ENCODE measurements at places on chromosomes 13 and 19. TPM values are rescaled to one million over a fixed set of nuclear protein-coding genes. Genes with fewer than 3 reads are reported as not detected.

DNA sequence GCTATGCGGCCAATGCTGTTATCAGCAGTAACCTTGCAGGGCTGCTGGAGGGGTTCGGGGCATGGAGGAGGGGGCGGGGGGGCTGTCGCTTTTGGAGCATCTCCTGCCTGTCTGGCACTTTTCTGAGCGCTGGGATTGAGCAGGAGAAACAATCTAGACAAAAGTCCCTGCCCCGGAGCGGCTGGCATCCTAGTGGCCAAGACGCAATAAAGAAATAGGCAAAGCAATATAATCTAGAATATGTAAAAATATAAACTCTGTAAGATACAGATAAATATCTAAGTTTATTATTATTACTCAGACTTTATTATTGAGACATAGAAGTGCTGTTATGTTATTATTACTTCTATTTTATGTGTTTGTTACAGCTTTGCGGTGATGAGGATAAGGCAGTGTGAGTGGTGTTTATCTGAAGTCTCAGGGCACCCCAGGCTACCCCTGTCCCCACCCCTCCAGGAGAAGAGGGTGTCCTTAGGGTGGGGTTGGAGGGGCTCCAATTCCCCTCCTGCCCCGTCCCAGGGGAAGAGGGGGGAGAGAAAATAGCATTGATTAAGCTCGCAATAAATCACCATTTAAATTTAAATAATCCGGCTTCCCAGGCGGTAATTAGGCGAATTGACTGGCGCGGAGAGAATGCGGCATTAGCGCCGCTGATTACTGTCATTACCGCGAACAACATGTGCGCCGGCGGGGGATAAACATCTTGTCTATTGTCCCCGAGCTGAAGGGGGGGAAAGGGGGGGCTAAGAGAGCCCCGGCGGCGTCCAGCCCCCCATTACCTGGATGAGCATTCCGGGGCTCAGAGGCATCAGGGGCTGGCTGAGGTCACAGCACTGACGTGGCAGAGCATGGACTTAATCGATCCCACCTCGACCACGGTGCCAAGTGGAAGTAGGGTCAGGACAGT lies 3.2 kb downstream of the NPAS1 start:
- DNase-seq: no peak

GRCh38 chr13:73481886-73482445 lies 423.2 kb downstream of the KLF5 start:
- no peak for DNase-seq

Gene OR4F17
- not detected for total RNA-seq

Gene ZNF530
- total RNA-seq: 2.0 TPM

DNA sequence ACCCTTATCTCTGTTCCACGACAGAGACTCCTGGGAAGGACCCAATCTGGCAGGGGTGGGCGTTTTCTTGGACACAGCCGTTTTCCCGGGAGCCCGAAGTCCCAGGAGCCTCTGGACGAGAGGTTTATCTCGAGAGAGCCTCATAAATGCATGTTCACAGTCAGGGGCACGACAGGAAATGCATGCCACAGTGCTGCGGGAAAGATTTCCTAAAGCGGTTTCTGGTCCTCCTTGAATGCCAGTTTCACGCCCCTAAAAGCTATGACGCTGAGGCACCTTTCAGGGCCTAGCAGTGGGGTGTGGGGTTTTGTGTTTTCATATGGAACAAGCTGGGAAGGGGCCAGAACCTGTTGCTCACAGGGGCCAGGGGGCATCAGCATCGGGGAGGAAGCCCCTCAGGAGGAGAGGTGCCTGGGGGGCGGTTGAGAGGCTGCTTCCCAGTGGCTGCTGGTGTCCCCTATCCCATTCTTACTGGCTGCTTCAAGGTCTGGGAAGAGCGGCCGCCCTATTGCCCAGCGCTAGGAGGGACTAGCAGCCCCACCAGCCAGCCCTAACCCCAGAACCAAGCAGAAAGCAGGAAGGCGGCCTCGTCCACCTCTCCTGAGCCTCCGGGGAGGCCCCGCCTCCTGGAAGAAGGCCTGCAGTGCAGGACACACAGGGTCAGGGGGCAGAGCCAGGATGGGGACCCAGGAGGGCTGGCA lies 157.0 kb downstream of the KDM4B start:
- no peak for DNase-seq

DNA sequence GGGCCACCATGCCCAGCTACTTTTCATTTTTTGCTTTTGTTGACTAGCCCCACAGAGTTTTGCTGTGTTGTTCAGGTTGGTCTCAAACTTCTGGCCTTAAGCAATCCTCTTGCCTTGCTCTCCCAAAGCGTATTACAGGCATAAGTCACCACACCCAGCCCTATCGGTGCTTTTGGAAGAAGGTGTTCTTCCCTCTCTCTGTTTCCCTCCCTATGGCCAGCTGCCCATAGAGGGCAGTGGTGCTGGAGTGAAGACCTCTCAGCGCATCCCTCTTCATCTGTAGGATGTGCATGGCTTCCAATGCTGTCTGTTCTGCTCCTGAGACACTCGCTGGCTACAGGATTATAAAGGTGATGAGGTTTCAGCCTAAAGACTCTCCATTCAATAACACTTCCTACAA lies 1.3 kb upstream of the CD22 start:
- DNase-seq: no peak

GRCh38 chr13:44786756-44787155 lies 202.5 kb downstream of the NUFIP1 start:
- no peak for DNase-seq

DNA sequence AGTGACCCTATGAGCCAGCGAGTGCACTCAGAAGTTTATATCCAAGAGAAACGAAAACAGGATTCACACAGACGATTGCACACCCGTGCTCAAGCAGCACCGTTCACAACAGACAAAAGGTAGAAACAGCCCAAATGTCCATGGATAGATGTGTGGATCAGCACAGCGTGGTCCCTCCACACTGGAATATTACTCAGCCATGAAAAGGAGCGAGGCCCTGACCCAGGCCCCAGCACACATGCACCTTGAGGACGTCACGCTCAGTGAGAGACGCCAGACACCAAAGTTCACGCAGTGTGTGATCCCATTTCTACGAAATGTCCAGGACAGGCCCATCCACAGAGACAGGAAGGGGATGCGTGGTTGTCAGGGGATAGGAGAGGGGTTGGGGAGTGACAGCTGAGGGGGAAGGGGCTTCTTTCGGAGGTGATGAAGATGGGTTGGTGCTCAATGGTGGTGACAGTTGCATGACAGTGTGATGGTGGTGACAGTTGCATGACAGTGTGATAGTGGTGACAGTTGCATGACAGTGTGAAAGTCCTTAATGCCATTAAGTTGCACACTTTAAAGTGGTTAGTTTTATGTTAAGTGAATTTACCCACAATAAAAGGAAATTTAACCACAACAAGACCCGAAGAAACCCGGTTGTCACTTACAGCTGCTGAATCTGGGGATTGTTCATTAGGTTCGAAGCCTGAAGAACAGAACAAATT lies 18.9 kb upstream of the SLC39A3 start:
- no peak for DNase-seq

GRCh38 chr19:5563008-5563431 lies 4.7 kb downstream of the TINCR start:
- DNase-seq: no peak

DNA sequence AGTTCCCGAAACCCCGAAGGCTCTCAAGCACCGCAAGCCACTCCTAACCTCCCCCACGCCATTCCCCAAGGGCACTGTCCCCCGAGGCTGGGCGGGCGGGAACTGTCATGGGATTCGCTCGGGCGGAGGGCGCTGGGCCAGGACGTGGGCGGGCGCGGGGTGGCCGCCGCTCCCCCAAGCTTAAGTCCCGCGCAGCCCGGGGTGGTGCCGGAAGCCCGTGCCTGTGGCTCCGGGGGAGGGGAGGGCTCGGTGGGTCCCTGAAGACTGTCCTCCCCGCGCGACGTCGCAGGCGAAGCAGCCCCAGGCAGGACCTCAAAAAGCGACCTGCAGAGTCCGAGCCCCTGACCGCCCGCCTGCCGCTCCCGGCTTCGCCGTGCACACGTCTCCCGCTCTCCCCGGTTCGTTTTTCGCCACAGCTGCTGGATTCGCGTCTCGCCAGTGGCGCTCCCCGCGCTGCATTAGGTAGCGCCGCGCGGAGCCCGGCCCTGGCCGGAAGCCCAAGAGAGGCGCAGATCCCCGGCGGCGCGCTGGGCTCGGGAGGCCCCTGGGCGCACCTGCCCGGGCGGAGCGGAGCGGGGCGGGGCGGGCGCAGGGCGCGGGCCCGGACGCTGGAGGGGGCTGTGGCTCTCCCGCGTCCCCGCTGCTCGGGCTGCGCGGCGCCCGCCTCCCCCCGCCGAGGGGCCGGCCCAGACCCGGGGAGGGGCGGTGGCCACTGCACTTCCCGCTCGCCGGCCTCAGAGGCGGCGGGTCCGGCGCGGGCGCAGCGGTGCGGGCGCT lies at the start of gene FARP1:
Gene FARP1 (plus strand): TSS at position 715 of the 777 bp plus-strand sequence. CDS start 70,149 bp downstream, outside the sequence.
- DNase-seq: peak; percentile 83

- no peak for DNase-seq
These were observed 5.0 kb upstream of the MTIF3 start for GRCh38 chr13:27455331-27455855.

DNA sequence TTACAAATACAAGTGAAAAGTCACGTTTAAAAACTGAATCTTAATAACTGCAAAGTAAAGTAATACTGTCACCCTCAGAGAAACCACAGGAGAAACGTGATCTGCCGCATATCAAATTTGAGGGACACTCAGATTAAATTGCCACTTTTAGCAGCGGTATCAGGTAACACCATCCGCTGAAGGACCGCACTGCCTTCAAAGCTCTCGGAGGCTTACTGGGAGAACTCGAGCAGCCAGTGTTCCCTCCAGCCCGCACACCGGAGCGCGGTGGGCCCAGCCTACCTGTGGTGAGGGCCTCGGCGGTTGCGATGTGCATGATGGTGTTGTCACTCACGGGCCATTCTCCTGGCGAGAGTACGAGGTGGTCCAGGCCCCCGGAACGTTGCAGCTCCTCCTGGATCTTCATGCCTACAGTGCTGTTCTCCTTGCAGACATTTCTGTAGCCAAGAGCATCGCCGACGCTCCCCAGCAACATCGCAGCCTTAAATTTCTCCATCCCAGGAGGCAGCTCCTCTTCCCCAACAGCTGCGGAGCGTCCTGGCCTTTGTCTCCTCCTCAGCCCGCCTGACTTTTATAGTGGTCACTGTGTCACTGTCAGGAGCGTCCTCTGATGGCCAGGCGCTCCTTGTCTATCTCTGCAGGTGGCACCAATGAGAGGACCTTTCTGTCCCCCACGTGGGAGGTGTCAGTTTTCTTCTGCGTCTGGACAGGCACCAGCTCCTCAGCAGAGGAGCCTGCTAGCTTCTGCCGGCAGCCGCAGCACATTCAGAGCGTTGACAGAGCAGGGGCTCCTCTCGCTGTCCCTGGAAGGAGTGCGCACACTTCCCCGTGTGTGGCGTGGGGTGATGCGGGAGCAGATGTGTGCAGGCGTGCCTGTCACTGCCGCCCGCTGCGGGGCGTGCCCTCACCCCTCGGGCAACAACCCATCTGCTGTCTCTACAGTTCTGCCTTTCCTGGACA lies at the start of gene ADPRHL1:
Gene ADPRHL1 (minus strand): TSS at position 547 of the 960 bp plus-strand sequence. CDS start 51 bp downstream, at position 496.
- DNase-seq: no peak

GRCh38 chr19:1122972-1123363 lies 19.2 kb downstream of the GPX4 start:
- peak; percentile 78 for DNase-seq

DNA sequence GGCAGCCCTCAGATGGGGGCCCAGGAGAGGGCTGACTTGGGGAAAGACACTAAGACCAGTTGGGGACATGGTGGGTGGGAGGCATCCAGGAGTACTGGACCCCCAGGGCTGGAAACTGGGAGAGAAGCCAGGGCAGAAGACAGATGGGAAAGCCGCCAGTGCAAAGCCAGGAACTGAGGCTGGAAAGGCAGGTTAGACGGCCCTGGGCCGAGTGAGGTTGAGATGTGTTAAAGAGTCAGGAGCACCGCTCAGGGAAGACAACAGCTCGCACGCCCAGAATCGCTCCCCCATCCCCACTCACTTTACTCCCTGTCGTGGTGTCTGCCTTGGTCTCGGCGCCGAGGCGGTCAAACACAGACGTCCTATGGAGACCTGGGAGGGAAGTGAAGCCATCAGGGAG lies 24.5 kb downstream of the C19orf47 start:
- DNase-seq: no peak

Gene LSR
- total RNA-seq: 74.1 TPM

Gene FFAR2
- 4.7 TPM for total RNA-seq

Gene ATP4B
- total RNA-seq: not detected

Gene MADCAM1
- total RNA-seq: 0.92 TPM

DNA sequence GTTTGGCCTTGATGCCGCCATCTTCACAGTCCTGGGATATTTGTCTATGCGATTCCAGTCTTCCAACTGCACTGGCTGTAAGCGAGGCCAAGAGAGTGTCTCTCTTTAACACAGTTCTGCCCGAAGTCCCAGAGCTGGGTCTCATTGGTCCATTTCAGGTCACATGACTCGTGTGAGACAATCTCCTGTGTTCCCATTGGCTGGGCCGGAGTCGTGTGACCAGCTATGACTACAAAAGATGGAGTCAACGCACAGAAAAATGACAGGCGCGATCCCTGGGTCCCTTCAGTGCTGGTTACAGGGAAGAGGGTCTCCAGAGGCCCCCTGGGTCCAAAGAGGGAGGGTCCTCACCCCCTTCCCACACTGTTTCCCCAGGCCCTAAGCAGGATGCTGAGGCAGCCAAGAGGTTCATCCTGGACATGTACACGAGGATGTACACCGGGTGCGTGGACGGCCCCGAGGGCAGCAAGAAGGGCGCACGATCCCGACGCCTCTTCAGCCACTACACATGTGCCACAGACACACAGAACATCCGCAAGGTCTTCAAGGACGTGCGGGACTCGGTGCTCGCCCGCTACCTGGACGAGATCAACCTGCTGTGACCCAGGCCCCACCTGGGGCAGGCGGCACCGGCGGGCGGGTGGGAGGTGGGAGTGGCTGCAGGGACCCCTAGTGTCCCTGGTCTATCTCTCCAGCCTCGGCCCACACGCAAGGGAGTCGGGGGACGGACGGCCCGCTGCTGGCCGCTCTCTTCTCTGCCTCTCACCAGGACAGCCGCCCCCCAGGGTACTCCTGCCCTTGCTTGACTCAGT lies 15.9 kb upstream of the S1PR4 start:
- DNase-seq: no peak

DNA sequence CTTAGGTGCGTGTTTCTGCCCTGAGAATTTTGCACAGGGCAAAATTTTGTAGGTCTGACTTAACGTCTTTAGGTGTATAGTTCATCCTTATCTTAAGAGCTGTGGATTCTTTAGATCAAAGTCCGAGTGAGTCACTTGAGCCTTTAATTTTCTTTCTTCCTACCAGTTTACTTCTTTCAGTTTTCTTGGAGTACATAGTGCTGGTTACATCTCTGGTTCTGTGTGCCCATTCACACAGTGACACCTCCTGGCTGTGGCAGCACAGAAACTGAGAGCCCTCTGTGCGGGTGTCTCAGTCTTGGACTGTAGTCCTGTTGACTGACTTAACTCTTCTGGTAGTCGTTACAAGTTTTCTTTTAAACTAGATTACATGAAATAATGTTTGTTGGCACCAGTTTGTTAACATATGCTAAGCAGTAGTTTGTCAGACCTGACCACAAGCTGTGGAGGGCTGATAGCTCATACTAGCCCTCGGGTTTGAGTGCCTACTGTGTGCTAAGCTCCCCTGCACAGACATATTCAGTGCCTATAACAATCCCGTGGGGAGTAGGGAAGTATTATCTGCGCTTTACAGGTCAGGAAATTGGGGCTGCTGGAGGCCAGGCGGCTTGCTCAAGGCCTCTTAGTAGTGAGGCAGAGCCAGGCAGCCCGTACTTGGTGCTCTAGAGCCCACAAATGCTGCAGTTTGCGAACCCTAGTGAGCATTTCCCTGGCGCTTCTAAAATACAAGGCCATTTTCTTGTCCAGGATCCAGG lies 1.6 kb downstream of the GATAD2A start:
- peak; percentile 57 for DNase-seq
